ENCODE measurements at places on chromosomes 7 and 10.

GRCh38 chr10:13808556-13809391, 222.0 kb downstream of the PRPF18 start:
- no peak for DNase-seq

- no peak for DNase-seq
These were observed 38.4 kb downstream of the PTPRN2 start for GRCh38 chr7:158549176-158549615.

DNA sequence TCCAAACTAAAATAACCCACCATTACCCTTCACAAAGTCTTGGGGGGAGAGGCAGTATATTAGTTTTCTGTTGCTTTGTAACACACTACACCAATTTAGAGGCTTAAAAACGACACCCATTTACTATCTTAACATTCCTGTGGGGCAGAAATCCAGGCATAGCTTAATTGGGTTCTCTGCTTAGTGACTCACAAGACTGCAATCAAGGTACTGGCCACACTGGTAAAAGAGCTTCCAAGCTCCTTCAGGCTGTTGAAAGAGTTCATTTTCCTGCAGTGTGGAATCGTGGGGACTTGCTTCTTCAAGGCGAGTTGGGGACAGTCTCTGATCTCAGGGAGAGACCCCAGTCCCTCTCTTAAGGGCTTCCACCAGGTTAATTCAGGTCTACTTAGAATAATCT, 139.1 kb downstream of the XPNPEP1 start:
- no peak for DNase-seq

GRCh38 chr7:37455081-37455480, 6.4 kb upstream of the ELMO1 start:
- no peak for DNase-seq

DNA sequence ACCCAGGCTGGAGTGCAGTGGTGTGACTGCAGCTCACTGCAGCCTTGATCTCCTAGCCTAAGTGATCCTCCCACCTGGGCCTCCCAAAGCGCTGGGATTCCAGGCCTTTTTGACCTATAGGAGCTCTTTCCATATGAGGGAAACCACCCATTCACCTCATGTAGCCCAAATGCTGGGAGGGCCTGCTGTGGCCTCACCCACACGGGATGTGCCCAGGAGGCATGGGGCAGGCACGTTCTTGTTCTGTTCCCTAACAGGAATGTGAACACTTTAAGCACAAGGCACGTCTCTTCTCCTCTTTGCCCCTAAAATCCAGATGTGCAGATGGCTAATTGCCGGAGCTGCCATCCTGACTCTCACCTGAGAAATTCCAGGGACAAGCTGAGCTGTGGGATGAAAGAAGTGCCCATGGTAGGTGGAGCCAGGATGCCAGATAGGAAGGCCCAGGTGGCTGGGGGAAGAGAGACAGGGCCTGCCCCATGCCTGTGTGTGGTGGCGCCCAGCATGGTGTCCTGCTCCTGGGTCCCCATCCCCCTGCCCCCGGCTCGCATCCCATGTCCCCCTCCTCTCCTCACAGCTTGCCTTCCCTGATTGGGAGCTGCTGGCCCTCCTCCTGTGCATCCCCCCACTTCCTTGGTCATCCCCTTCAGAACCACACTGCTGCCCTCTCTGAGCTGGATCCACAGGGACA, 17.3 kb downstream of the CAMK2B start:
- DNase-seq = no peak

GRCh38 chr10:90227217-90227656, 525.8 kb downstream of the KIF20B start:
- peak; percentile 21 for DNase-seq

GRCh38 chr7:16730937-16731336, 22.6 kb upstream of the TSPAN13 start:
- no peak for DNase-seq

- DNase-seq = no peak
These were observed 6.5 kb downstream of the SCART1 start for GRCh38 chr10:133460208-133460769.

GRCh38 chr7:112970771-112971170, 115.9 kb downstream of the GPR85 start:
- no peak for DNase-seq

GRCh38 chr10:101087965-101088364, 26.2 kb downstream of the KAZALD1 start:
- no peak for DNase-seq

DNA sequence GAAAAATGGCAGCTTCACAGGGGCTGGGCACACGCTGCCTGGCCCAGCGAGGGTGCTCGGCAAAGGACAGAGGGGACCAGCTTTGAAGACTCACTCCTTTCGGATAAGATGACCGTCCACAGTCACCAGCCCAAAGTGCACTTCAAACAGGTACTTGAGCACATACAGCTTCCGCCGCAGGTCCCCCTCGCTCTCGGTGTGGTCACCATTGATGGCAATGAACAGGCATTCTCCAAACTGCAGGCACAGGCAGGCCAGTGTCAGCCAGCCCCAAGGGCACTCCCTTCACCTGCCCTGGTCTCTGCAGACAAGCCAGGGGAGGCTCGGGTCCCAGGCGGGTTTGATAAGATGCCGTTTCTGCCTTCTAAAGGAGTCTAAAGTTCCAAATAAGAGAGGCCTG, 11.6 kb downstream of the HPS1 start:
- DNase-seq = no peak

DNA sequence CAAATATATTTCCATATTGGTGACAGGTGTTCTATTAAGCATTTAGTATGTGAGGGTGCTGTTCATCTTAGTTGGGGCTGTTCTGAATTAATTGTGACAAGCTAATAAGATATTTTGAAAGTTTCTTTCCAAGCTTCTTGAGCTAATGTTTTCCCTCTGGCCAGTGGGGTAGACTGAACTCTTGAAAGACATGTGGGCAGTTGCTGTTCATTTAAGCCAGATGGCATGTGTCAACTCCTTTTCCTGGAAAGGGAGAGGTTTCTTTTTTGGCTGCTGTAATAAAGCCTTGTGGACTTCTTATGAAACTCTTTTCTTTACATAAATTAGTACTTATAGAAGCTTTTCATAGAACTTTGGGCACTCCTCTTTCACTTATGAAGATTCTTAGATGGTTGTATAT, 21.7 kb downstream of the RAB18 start:
- DNase-seq = no peak

- no peak for DNase-seq
These were observed 298.1 kb downstream of the GFRA1 start for GRCh38 chr10:115974816-115975430.

DNA sequence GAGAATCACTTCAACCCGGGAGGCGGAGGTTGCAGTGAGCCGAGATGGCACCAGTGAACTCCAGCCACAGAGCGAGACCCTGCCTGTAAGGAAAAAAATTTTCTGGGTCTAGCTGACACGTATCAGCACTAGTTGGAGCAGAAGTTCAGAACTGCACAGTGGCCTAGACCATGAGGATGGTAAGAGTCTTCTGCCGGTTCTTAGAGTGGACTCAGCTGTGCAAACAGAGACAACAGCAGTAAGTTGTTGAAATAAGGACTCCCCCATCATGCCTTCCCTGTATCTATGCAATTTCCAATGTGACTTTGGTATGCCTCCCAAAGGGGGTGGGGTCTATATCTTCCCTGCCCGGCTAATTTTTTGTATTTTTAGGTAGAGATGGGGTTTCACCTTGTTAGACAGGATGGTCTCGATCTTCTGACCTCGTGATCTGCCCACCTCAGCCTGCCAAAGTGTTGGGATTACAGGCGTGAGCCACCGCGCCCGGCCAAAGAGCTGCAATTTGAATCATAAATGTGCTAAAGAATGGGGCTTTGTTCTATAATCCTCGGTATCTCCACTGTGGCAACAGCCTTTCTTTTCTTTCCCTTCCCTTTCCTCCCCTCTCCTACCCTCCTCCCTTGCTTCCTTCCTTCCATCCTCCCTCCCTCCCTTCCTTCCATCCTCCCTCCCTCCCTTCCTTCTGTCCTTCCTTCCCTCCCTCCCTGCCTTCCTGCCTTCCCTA, 14.5 kb upstream of the RNF216 start:
- DNase-seq = no peak

GRCh38 chr7:195010-195829, 2.8 kb downstream of the FAM20C start:
- DNase-seq = no peak

DNA sequence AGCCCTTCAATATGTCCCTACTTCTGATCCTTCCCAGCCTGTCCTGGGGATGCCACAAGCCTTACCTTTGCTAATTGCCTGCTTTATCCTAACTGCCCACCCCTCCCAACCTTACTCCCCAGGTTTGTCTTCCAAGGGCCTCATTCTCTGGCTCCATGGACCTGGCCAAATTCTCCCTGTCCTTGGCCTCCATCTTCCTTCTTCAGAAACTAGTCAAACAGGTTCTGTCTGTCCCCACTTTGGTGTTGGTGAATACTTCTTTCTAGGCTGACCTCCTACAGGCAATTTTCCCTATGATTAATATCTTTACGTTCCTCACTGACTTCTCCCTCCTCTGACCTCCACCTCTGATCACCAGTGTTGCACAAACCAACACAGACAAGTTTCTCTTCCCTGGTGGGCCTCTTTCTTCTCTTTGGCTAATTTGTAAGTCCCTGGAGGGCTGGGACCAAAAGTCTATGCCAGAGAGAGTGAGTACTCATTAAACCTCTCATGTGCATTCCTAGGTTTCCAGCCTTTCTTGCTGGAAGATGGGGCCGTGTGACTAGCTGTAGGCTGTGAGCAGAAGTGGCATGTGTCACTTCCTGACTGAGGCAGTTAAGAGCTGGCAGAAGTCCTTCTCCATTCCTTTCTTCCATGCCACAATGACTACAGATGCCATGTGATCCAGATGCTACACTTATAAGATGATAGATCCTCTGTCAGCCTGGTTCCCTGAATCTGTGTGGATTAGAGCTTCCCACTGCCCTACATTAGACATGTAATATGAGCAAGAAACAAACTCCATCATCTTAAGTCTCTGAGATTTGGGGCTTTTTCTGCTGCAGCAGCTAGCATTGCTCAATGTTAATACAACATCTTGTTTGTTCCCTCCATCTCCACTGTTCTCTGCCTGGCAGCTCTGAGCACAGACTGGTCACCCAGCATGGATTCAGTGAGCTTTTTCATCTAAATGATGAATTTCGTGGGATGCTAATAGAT, 382.7 kb downstream of the RPS24 start:
- DNase-seq = no peak

DNA sequence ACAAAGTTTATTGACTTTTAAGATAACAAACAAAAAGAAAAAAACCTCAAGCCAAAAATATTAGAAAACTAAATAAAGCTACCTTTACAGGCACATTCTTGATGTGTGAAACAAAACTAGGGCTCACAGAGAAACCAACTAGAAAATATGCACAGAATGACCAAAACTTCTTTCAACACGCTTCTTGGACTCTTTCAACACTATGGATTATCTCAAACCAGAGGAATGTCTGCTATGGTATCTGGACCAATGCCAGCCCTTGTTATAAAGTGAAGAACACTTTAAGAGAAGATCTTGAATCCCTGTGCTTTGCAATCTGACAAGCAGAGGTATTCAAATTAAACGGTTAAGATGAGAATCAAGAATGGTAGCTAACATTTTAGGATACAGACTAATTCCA, 76.6 kb downstream of the DNAJC1 start:
- no peak for DNase-seq

- no peak for DNase-seq
These were observed 1018.6 kb upstream of the LRRTM3 start for GRCh38 chr10:65907199-65907712.

- no peak for DNase-seq
These were observed 445.6 kb downstream of the GFRA1 start for GRCh38 chr10:115827231-115828009.

DNA sequence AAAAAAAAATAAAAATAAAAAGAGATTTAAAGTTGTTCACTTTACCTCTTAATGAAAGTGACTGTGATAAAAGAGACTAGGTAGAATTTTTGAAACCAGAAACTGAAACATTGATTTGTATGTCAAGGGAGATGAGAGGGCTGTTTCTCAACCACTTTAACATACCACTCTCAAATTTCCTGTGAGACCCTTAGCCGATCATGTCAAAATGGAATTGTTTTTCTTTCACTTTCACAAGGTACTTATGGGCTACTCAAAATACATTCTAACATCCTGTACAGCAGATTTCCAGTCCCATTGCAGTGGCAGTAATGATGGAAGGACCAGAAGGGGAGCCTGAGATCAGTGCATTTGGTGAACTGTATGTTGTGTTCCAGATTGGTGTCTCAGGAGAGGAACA, 261.2 kb downstream of the PPP1R3A start:
- no peak for DNase-seq

GRCh38 chr7:116829041-116829440, 33.3 kb upstream of the CAPZA2 start:
- no peak for DNase-seq

DNA sequence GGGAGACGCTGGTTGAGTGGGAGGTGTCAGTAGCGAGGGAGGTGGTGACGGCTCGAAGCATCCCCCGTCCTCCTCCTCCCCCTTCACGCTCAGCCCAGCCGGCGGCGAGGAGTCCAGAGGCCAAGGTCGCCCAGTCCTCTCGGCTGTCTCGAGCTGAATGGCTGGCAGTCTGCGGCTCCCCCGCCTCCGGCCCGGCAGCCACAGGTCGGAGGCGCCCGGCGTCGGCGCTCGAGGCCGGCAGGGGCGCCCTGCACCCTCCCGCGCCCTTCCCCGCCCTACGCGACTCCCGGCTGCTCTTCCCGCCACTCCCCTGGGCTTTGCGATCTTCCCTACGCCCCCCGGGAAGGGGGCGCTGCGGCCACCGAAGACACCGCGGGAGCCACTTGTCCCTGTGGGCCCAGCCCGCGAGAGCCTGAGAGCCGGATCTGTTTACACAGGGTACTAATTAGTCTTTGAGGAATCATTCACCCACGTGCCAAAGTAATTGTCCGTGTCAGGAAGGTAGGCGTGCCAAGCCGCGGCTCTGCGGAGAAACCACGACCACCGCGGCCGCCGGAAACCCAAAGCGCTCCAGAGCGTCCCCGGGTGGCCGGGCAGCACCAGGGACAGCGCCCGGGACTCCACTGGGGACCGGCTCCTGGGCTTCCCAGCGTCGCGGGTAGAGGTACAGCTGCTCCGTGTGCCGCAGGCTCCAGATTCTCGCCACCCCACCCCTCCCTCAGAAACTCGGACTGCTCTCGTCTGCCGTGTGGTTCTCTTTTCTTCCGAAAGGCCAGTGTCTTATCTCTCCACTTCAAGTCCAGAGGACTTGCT, at the start of gene NXPH1:
Gene NXPH1, plus strand, starts transcription at position 133 of the 813 bp plus-strand sequence.
- no peak for DNase-seq

DNA sequence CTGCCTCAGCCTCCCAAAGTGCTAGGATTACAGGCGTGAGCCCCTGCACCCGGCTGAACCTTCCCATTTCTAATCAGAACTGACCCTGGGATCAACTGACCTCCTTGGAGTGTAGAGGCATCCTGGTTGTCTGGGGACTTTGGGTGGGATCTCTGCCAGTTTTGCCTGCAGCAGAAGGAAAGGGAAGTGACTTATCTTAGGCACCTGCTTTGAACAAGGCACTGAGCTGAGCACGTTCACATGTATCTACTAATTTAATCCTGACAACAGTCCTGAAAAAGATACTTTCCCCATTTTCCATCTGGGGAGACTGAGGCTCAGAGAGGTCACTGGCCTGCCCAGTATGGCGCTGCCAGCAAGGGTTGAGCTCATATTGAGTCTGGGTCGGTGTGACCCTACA, 153.4 kb downstream of the CUX1 start:
- no peak for DNase-seq

Measured in stimulated activated CD4-positive, alpha-beta T cell treated with anti-CD3 and anti-CD28 coated beads, Interleukin-2, amount 100 ng/mL, for 24 hours (primary cell).